Cortex of kidney (tissue), 1 donor: ENCODE measurements at places on chromosomes 7 and 10.

DNA sequence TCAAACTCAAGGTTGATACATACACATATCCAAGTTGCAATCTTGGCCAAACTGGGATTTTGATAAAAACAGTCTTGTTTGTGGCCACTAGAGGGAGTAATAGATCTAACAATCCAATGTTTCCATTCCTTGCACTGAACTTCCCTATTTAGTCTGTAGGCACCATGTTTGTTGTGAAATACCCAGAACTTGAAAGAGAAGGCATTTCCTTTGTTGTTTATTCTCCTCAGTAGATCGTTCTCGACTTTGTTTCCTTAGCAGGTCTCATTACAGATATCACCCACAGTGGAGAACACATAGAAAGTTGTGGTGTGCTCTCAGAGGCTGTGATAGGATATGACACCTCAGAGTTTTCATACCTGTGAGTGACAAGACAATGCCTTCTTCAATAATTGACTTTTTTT lies 70.3 kb upstream of the MXI1 start:
- no peak for DNase-seq

- no peak for DNase-seq
These were observed 17.5 kb downstream of the ATP6V1F start for GRCh38 chr7:128879939-128880746.

DNA sequence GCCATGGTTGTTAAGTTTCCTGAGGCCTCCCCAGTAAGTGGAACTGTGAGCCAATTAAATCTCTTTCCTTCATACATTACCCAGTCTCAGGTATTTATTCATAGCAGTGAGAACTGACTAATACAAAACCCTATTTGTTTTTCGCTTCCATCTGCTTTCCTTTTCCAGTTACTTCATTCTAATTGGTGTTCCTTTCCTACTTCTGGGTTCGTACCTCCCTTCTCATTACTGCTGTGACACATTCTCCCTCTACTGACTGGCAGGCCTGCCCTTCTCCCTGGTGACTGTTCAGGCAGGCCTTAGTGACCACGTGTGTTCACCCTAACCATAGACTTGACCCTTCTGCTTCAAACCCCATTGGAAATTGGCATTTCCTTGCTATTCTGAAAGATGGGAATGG lies 37.7 kb downstream of the MTURN start:
- no peak for DNase-seq

DNA sequence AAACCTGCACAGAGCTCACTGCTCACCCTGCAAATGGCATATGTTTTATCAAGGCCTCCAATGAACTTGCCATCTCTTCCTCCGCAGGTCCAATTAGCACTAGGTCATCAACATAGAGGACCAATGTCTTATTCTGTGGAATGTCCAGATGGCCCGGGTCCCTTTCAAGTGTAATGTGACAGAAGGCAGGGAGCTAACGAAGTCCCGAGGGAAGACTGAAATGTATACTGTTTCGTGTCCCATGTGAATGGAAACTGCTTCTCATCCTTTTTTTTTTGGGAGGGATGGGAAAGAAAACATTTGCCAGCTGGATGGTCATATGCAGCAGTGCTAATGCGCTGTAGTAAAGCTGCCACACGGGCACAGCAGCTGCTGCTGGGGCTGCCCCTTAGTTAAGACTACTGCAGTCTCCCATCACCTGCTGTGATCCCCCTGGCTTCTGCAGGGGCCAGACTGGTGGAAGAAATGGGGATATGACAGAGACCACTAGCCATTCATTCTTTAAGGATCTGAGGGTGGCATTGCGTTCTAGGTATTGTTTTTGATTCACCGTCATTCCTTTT lies 61.7 kb upstream of the CCNY start:
- no peak for DNase-seq

DNA sequence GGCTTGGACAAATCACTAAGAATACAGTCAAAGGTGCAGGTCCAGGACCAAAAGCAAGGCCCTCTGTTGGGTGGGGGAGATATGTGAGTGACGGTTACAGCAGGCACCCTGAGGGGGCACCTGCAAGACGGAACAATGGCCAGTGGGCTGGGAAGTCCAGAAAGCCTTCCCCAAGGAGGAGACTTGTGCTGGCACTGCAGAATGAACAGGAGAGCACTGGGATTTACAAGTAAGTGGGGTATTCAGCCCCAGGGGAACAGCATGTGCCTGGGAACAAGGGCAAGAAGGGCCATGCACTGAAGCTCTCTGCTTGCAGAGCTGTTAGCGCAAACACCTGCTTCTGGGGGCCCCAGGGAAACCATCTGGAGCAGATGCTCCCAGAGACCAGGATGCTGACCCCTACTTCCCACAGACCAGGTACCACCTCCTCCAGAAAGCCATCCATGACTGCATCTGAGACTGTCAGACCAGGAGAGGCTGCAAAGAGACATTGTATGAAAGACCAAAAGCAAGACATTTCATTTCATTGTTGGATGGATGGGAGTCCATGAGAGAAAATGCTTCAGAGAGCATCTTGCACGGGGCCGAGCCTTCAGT lies 24.6 kb upstream of the ZMIZ1 start:
- DNase-seq: no peak

DNA sequence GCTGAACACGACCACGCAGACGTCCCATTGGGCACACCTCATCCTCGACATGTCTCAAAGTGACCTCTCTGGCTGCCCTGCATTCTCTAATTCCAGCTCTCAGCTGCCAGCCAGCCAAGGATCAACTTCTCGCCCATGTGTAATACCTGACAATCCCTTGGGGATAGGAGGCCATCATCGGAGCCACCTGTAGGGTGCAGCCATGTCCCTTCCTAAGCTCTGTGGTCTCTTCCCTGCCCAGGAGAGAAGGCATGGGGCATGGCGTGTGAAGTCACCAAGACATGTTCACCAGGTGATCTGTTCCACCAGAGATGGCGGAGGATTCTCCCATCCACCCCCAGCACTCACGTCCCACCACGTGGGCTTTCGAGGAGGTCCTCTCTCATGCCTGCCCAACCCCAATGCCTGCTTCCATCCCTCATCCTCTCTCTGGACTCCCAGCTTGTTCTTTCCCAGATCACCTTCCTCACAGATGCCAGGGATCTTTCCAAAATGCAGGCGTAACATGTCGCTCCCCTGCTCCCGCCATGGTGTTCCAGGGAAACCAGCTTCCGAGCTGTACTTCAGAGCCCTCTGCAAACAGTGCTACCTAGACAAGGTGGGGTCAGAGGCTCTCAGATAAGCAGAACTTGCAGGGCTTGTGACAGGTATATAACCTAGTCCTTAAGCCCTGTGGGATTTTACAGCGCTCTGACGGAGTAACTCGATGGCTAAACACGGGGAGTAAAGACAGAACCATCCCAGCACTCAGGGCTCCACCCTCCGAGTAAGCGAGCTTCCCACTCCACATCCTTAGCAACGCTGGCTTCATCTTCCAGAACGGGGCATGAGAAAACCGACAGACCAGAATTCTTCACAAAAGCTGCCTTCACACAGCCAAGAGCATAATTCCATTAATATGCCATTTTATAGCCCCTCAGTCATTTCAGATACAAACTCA lies 41.1 kb downstream of the BRI3 start:
- DNase-seq: no peak

- DNase-seq: no peak
These were observed 176.4 kb upstream of the ANK3 start for GRCh38 chr10:60566096-60566495.

- no peak for DNase-seq
These were observed 758 bp downstream of the TMEM168 start for GRCh38 chr7:112789453-112789816.

DNA sequence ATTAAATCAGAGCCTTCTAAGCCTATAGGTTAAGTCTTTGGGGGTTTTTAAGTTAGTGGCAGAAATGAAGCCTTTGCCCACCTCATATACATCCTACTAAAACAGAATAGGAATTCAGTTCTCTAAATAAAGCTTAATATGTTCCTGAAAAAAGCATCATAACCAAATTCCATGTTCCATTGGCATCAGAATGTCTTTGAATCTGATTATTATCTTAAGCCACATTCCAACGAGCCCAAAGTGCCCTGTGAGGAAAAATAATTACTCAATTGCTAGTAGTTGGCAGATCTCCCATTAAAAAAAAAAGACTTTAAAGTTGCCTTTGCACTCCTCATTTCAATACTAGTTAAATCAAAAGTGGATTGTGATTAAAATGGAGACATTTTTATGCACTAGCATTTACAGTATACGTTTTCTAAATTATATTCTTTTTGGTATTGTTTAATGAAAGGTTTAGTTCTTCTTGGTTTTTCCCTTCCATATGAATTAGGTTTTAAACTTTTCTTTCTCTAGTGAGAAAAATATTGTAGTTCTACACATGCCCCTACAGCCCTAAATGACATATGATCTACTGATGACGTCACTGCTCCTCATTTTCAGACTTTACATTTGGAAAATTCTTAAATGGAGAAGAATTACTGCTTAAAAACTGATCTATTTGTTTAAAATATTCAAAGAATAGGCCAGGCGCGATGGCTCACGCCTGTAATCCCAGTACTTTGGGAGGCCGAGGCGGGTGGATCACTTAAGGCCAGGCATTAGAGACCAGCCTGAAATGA lies 54.3 kb upstream of the CABCOCO1 start:
- DNase-seq: no peak

- no peak for DNase-seq
These were observed 305.6 kb downstream of the RPS24 start for GRCh38 chr10:78339251-78339650.
